Tracheal epithelial cell (primary cell): ENCODE measurements at places on chromosomes 13 and 19. TPM values are rescaled to one million over a fixed set of nuclear protein-coding genes. Genes with fewer than 3 reads are reported as not detected.

Gene SULT2A1
- not detected in 2 replicates for total RNA-seq

Gene HS6ST3
- under 0.01 TPM in 1 of 2 replicates, not detected in the other for total RNA-seq

Gene TNNT1
- total RNA-seq = 79.9 and 106 TPM in 2 replicates

Gene CATSPERD
- total RNA-seq = not detected in 2 replicates

Gene KLK12
- total RNA-seq = 0.96 TPM in 1 of 2 replicates, not detected in the other

Gene EPSTI1
- 1.3 and 5.1 TPM in 2 replicates for total RNA-seq

Gene SLC35E1
- total RNA-seq = 22.4 and 34.9 TPM in 2 replicates

Gene GALP
- not detected in 2 replicates for total RNA-seq

Gene TEKTIP1
- not detected in 2 replicates for total RNA-seq

Gene ZNF726
- total RNA-seq = 0.85 and 1.2 TPM in 2 replicates

Gene RBM42
- 40.9 and 48.0 TPM in 2 replicates for total RNA-seq

Gene KLK6
- 0.85 and 3.1 TPM in 2 replicates for total RNA-seq

Gene KLK8
- 8.3 and 13.0 TPM in 2 replicates for total RNA-seq

Gene SH2D3A
- 98.3 and 129 TPM in 2 replicates for total RNA-seq

Gene FLT3LG
- not detected in 2 replicates for total RNA-seq
